ENCODE measurements at places on chromosomes 5 and 9.

GRCh38 chr5:37792975-37793631 is 46.7 kb downstream of the GDNF start:
- no peak for DNase-seq

GRCh38 chr9:112285056-112285455 is 48.4 kb downstream of the PTBP3 start:
- no peak for DNase-seq

GRCh38 chr5:136330353-136331038 is 34.8 kb downstream of the TRPC7 start:
- DNase-seq, result no peak

- no peak for DNase-seq
Measured at GRCh38 chr9:14887149-14887548, 23.1 kb downstream of the FREM1 start.

DNA sequence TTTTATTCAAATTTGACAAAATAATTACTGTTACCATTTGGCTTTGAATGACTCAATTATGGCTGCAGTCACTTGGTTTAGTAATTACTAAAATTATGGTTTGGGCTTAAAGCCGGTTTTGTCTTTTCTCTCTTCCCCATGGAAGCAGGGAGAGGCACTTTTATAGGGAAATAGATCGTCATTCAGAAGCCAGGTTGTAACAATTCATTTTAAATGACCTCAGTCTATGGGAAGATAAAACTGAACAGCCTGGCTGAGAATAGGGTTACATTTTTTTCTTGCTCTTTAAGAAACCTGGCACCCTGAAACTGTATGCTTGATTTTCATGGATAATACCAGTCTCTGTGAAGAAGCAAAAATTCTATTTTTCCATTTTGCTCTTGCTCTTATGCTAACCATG is 169.8 kb downstream of the SMC2 start:
- no peak for DNase-seq
